ENCODE measurements at places on chromosomes 3 and 15.

DNA sequence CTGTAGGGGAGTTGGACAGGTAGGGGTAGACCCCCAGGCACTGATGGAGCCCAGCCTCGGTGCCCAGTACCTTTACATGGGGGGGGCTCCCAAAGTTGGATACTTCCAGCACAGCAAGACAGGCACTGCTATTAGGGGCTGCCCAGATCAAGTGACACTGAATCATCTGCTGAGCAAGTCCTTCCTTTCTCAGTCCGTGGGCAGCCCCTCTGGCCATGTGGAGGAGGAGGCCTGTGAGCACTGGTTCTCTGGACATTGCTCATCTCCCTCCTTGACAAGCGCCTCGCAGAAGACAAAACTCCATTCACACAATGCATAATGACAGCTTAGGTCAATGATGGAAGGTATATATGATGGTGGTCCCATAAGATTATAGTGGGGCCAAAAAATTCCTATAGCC lies 35.7 kb downstream of the EEFSEC start:
- DNase-seq: no peak

DNA sequence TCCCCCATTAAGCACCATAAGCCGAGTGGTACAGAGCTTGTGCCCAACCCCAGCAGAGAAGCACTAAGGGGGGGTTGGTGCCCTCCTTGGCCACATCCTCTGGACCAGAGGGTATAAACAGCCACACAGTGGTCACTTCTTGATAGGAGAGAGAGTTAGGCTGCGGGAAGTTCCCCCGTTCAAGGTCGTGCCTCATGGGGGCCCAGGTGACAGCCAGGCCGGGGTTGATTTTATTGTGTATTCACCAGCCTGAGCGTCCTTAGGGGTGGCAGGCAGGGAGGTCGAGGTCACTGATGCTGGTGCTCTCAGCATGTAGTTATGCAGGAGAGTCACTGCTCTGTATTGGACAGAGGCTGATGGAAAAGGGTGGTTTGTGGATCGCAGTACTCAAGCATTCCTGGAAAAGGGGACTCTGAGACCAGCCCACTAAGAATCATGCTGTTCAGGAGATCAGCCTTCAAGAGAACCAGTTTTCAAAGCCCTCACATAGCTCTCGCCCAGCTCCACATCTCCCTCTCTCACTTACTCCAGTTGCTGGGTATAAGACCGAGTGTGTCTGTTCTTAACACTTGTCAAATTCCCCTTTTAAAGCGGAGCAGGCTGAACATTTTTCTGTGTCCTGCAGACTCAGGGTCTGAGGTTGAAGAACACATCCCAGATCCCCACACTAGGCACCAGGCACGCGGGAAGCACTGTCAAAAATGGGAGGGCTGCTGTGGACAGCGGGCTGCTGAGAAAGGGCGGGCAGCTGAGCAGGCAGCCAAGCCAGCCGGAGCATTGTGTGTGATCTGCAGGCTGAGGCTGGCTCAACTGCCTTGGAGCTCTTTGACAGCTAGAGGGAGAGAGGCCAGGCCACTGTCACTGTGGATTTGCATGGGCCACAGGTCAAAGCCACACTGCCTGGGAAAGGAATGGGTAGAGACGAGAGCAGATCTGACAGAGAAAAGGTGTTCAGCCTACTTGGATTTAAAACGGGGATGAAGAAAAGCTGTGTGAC lies 279.3 kb upstream of the LRRFIP2 start:
- peak; percentile 70 for DNase-seq

GRCh38 chr3:178277605-178278004 lies 258.6 kb upstream of the KCNMB2 start:
- DNase-seq: no peak

- DNase-seq: no peak
Observed at GRCh38 chr3:177041730-177042551, 155.3 kb downstream of the TBL1XR1 start.

GRCh38 chr3:186057594-186057993 lies 51.3 kb downstream of the ETV5 start:
- no peak for DNase-seq

DNA sequence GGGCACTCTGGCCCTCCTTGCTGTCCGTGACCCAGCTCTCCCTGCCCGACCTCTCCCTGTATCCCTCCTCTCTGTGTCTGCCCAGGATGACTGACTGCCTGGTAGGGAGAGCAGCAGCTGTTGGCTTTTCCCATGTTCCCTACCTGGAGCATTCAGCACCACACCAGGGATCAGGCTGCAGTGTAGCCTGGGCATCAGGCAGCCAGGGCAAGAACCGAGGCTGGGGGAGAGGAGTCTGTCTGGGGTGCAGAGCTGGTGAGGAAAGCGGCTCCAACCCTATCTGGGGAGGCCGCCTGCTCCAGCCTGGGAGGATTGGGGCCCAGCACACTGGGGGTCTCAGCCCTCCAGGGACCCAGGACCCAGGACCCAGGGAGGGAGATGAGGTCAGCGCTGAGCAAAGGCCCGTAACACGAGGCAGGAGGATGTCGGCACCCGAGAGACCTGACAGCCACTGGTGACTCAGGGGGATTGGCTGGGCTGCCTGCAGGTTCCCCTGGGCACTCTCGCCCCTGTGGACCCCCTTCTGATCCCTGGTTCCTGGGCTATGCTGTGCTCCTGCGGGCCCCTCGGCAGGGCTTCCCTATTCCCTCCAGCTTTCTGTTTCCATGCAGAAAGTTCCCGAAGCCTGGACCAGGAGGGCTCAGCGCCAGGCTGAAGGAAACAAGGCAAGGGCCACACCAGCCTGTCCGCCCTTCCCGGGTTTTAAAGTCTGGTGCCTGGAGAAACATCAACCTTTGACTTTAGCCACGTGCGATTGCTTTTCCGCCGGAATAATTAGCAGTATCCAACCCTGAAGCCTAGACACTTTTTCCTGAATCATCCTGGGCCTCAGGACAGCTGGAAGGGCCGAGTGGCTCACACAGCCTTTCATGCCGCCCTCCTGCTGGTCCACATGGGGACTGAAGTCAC lies 128.2 kb upstream of the MEF2A start:
- DNase-seq: no peak

GRCh38 chr3:181455276-181455675 lies 256.4 kb upstream of the SOX2 start:
- DNase-seq: no peak
